ENCODE measurements at places on chromosomes 6 and 20.

GRCh38 chr20:42938441-42939205 lies 251.1 kb downstream of the PTPRT start:
- DNase-seq: no peak

GRCh38 chr6:103326760-103327757 lies 1532.7 kb downstream of the HACE1 start:
- no peak for DNase-seq

DNA sequence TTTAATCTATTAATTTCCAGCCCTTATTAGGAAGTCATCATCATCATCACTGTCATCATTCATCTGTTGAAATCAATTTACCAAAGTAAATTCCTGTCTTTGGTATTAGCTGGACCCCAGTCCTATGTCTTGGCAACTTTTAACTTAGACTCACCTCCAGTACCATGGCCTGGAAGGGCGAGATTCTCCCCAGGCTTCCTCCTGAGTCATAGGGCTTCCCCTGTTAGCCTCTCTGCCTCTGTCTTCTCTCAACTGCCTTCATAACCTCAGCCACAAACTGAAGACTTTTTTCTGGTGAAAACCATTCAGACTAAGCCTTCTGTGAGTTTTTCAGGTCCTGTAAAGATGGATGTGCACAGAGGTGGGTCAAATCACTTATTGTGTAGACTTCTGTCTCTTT lies 95.0 kb downstream of the NKAIN2 start:
- no peak for DNase-seq

DNA sequence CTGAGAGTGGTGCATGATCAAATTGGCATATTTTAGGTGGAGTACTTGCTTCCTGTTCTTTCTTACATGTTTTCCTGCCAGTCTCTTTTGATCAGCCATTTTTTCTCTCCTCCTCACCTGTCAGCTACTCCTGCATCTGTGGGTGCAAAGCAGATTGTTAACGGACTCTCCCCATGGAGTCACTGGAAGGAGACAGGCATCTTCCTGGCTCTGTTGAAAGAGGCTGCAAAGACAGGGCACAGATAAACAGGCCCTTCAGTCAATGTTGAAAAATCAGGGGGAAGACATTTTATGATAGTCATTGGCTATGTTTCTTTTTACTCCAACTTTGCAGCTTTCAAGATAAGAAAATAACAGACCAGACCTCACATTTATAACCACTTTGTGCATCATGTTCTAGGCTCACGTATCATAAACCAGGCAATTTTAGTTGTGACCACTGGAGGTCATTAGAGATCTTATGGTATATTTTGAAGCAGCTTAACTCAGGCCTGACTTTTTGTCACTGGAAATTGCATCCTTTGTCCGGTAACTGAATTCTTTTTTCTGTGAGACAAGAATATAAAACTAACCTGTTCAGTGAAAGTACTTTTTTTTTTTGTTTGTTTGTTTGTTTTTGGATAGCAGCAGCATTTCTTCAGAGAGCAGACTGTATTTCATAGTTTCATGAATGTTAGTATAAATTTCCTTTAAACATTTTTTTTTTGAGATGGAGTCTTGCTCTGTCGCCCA lies 20.1 kb downstream of the ECT2L start:
- DNase-seq: no peak

DNA sequence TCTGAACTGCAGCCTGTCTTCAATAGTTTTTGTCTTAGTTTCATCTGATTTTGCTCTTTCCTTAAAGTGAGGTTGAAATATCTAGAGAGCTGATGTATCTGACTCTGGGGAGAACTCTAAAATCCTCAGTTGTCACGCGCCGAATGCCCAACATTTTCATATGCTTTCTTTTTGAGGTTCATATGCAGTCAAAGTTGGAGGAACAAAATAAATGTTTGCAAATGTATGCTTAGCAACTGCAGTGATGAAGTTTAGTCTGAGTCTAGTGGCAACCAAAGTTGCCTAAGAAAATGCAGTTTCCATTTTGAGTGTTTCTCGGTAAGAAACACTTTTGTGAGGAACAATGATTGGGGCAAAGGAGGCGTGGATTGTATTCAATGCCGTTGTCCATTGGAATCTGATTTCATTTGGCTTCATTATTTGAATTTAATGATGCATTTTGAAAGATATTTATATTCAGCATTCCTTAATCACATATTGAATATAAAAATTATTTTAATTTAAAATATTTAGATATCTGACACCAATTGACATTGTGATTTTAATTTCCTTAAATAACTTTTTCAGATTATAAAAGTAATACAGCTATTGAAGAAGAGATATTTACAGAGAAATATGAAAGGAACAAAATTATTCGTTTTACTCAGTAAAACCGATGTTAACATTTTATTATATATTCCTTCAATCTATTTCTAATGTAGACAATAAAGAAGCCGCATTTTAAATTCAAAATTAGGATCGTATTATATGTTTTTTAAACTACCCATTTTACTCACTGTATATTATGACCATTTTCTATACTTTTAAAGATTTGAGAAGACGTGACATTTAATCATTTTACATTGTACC lies 122.0 kb downstream of the PLEKHG1 start:
- no peak for DNase-seq

DNA sequence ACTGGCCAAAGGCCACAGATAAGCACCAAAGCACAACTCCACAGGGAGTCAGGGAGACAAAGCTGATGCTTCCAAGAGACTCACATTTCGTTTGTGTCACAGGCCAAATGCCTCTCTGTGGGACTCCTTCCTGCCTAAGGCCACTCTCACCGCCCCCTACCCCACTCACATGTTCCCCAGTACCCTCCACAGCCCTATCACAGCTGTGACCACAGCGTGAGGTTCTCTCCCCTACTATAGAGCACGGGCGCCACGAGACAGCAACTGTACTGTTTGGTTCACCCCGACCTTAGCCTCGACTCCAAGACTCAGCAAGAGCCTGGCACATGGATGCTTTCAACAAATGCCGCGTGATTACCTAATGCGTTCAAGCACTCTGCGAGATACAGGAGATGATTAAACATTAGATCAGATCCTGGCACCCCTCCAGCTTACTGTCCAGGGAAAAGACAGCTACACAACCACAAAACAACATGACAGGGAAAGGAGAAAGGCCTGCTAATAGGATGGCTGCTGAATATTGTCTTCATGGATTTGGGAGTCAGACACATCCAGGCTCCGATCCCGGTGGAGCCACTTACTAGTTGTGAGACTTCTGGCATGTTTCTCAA lies 105.5 kb downstream of the AGPAT4 start:
- DNase-seq: no peak

GRCh38 chr6:145763742-145764141 lies 28.4 kb upstream of the EPM2A start:
- DNase-seq: no peak

- DNase-seq: no peak
Measured at GRCh38 chr20:40648210-40649072, 40.6 kb downstream of the MAFB start.

DNA sequence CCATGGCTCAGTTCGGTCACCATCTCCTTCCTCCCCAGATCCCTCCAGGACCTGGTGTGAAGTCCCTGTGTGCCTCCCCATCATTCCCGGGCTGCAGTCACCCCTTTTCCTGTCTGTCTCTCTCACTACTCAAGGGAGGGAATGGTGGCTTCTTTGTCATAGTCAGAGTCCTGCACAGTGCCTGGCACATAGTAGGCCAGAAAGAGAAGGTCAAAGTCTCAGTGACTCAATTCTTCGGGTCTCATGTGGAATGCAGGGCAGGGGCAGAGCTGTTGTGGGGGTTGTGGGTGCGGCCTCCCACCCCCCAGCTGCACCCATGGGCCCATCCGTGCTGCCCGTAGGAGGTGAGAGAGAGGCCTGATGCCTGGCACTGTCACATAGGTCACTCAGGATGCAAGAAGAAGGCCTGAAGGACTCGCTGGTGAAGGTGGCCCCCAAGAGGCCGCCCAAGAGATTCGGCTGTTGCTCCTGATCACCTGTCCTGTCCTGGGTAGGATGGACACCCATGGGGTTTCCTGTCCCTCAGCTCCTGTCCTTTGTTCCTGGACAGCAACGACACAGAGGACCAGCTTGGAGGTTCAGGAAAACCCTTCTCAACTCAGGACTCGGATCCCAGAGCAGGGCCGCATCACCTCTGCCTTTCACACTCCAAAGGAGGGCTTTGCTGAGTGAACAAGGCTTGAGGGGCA lies 34.1 kb downstream of the RAB44 start:
- DNase-seq: no peak

GRCh38 chr6:134146268-134147033 lies 94.0 kb upstream of the SLC2A12 start:
- DNase-seq: no peak

GRCh38 chr20:35899064-35899463 lies 55.2 kb downstream of the SCAND1 start:
- no peak for DNase-seq

GRCh38 chr6:84633771-84634170 lies 130.6 kb downstream of the TBX18 start:
- no peak for DNase-seq

GRCh38 chr20:8082989-8083388 lies 49.1 kb upstream of the PLCB1 start:
- DNase-seq: no peak

- no peak for DNase-seq
Measured at GRCh38 chr6:113451049-113451448, 406.1 kb upstream of the MARCKS start.

DNA sequence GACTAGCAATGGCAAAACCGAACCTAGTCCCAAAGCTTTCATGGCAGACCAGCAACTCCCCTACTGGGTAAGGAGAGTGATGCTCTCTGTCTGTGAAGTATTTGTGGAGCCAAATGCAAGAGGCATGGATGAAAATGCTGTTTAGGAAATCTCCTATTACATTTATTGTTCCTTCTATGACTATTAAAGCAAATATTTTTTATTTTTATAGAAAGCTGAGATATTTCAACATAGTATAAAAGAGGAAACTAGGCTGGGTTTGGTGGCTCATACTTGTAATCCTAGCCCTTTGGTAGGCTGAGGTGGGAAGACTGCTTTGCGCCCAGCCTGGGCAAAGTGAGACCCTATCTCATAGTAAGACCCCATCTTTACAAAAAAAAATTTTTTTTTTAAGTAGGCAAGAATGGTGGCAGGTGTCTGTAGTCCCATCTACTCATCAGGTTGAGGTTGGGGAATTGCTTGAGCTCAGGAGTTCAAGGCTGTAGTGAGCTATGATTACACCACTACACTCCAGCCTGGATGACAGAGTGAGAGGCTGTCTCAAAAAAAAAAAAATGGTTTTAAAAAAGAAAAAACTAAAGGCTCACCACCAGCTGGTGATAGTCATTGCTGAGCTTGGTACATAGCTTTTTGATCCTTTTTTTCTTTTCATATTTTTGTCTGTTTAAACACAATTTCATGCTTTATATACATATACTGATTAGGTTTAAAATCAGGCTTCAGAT lies 11.3 kb downstream of the KDM1B start:
- no peak for DNase-seq

GRCh38 chr20:6576726-6577125 lies 190.8 kb upstream of the BMP2 start:
- no peak for DNase-seq

DNA sequence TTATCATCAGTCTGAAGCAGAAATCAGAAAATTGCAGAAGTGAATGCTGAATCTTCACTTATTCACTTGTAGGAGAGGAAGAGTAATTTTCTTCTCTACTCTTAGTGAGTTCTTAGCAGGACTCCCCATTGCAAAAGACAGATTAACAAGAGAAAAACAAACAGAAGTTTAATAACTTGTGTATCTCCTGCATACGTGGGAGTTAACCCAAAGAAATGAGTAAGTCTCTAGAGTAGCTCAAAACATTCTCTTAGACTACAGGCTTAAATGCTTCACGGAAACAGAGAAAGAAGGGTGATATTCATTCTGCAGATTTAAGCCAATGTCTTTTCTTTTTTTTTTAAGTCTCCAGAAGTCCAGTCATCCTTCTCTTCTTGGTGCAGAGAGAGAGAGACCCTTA lies 97.9 kb upstream of the TMEM181 start:
- no peak for DNase-seq

DNA sequence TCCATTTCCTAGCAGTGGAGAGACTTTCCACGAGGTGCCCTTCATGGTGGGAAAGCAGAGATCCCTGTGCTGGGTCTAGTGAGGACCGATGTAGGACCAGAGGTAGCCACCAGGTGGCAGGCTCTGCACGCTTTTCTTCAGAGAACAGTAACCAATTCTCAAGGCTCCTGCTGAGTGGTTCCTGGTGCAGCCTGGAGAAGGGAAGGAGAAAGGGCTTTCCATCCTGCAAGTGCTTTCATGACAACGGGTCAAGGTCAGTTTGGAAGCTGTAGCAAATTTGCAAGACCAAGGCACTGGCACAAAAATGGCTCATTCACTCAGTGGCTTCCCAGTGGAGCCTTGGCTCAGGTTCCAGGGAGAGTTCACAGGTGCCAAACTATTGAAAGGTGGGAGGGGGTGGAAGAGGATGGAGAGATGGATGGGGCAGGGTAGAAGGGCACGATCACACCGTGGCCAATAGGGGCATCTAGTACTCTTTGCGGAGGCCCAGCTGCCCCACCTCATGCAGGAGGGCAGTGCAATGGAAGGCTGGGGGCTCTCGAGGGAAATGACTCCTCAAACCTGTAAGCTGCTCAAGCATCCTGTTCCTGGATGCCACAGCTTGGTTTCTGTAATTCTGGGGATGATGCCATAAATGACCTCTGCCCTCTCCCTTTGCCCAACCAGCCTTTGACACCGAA lies 25.5 kb upstream of the KCNK16 start:
- no peak for DNase-seq

GRCh38 chr6:167799033-167799821 lies 27.5 kb upstream of the AFDN start:
- no peak for DNase-seq

DNA sequence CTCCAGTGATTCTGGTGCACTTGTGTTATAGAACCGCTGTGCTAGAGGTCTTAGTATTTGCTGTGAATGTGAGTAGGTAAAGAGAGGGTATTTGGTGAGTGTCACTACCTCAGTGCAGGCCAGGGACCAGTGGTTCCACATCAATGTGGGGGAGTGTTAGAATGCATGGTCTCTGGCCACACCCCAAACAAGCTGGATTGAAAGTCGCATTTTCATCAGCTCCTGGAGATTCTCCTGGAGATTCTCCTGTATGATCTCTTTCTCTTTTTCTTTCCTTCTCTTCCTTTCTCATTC lies 26.8 kb upstream of the BCAS1 start:
- no peak for DNase-seq

DNA sequence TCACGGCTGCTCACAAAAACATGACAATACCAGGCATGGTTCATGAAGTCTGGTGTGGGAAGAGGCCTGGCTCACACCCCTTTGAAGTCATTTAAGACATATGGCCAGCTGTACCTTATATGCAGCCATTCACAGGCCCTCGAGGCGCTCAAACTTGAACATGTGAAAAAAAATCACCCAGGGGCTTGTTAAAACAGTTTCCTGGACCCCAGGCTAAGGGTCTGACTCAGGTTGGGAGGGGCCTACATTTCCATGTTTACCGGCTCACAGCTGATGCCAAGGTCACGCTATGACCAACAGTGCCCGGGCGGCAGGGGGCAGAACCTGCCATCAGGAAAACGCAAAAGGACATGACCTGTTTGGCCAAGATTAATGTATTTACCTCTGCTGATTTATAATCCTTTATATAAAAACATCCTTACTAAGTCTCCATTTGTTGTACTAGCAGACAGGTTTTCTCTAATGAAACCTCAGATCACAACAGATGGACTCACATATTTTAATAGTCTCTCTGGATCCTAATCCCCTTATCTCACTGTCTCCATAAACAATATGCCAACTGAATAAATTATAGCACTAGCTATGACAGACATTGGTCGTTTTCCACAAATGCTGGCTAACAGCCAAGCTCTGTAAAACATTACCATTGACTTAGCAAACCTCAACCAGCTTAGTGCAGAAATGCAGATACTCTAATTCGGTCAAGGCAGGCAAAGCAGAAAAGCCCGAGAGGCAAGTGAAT lies 19.9 kb downstream of the EZR start:
- DNase-seq: no peak

GRCh38 chr6:121523628-121524027 lies 88.2 kb downstream of the GJA1 start:
- DNase-seq: no peak

Measured in stimulated activated CD8-positive, alpha-beta memory T cell treated with anti-CD3 and anti-CD28 coated beads, Interleukin-15, amount 100 ng/mL, for 4 hours (primary cell).